HL-60 (cell line): ENCODE measurements at places on chromosomes 4 and X.

GRCh38 chr4:152161676-152162330 lies 374.1 kb downstream of the FBXW7 start:
- no peak for DNase-seq

GRCh38 chr4:99816545-99817308 lies at the start of gene DAPP1:
TSS of gene DAPP1 (plus strand) at chr4:99816827. CDS start at chr4:99816914, 87 bp downstream.
- peak; percentile 71 for DNase-seq

DNA sequence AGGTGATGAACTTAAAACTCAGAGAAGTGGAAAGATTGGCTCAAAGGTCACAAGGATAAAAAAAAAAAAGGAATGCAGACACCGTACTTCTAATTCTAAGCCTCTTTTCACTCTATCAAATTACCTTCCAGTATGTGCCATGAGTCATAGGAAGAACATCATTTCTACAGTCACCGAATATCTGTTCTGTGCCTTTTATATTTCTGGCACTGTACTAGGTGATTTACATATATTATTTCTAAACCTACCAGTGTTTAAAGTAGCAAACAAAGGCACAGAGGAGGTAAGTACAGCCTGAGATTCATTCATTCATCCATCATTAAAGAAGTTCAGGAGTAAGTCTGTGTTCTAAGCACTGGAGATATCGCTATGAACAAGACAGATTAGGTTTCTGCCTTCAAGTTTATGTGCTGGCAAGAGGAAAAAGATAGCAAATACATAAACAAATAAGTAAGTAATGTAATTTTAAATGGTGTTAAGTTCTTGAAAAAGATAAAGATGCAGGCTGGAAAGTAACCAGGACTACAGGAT lies 65.3 kb downstream of the PALLD start:
- no peak for DNase-seq

DNA sequence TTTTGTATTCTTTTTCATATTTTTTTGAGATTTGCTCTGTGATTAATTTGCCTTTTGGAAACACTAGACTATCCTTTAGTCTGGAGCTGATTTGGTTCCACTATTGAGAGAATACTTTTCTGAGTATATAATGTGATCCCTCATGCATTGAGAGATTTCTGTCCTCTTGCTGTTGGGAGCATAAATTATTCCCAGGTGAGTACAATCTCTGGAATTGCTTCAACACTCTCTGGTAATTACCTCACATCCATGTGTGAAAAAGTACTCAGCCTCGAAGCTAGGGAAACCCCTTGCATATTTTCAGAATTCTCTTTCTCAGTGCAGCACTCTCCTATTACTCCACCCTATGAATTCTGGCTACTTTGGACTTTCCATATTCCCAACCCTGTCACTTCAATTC lies 550.0 kb downstream of the RAPGEF2 start:
- DNase-seq, result no peak

DNA sequence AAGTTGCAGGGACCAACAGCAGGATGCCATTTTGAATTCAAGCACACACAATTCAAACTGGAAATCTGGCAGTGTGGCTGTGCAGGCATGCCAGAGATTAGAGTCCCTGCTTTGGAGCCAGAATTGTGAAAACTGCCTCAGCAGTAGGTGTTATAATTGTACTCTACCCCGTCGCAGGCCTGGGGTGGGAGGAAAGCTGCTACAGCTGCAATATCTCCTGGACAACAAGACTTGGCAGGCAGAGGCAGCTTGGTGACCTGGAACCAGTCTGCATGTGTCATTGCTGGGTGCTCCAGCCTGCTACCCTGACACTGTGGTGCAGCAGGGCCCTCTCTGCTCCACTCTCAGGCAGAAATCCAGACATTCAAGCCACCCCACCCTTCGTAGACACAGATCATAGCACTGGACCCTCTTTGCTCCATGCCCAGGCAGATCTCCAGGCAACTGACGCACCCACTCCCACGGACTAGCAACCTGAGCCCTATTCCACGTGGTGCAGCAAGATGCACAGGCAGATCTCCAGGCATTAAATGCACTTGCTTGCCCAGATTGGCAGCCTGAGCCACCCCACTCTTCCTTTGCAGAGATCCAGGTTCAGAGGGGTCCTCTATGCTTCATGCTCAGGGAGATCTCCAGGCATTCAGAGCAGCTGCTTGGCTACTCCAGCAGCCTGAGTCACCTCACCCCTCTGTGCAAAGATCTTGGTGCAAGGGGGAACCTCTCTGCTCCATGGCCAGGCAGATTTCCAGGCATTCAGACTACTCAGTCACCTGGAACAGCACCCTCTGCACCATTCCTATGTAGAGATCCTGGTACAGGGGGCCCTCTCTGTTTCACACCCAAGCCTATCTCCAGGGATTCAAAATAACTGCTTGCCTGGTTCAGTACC lies 140.5 kb downstream of the LRBA start:
- no peak for DNase-seq

DNA sequence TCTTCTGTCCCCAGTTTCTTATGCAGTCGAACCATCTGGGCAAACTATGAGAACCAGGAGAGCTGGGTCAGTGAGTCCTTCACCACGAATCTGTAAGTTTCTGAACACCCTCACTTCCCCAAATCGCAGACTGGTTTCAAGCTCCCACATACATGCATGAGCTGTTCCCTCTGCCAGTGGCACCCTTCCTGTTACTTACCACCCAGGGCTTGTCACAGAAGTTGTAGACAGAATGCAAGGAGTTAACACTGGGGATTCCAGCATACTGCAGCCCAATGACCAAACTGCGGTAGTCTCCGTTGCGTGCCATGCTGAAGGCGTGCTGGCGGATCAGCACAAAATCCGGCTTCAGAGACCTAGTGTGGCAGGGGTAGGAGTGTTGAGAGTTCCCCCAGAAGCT lies 14.6 kb downstream of the SYN1 start:
- no peak for DNase-seq
